ENCODE measurements at places on chromosomes 6 and 20. TPM values are rescaled to one million over a fixed set of nuclear protein-coding genes. Genes with fewer than 3 reads are reported as not detected.

Gene MTFR2
- total RNA-seq, result 14.2 TPM

Gene DSP
- 18.4 TPM for total RNA-seq

Gene SAPCD1
- not detected for total RNA-seq

Gene SLC17A3
- total RNA-seq, result 29.5 TPM

Gene RARS2
- total RNA-seq, result 29.8 TPM

Gene MEP1A
- not detected for total RNA-seq

Gene TMEM200A
- not detected for total RNA-seq

Gene BFSP1
- 37.0 TPM for total RNA-seq

- no peak for DNase-seq
These were observed 10.9 kb downstream of the DUSP15 start for GRCh38 chr20:31859266-31859997.

DNA sequence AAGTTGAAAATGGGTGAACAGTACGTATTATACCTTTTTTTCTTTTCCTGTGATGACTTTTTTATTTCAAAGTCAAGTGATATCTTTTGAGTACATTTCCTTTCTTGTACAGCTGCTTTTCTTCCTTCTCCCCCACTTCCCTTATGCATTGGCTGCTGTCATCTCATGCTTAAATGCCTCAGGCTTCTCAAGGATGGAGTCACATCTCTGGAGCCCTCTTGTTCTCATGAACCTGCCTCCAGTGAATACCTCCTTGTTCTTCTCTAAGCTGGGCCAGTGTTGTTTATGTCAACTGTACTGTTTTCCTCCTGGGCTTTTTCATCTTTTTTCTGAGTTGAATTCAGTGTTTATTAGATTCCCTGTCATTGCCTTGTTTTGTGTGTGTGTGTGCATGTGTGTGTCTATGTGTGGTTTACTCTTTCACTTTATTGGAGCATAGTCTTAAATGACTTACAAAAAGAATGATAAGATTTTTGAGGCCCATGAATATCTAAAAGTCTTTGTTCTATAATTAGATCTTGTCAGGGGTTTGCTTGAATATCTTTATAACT lies 23.6 kb downstream of the STXBP5 start:
- DNase-seq, result no peak

DNA sequence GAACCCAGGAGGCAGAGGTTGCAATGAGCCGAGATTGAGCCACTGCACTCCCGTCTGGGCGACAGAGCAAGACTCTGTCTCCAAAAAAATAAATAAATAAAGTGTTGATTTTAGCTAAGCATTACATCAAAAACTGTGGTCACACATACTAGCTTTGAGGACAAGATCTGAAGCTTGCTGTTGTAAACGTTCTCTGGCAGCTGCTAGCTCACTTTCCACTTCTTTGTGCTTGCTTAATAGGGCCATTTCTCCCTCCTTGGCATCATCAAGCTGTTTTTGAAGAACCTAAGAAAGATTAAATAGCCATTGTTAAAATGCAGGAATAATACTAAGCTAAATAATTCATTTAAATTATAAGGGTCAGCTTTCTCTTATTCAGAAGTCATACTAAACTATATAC lies 55.7 kb downstream of the FAM184A start:
- DNase-seq, result no peak

DNA sequence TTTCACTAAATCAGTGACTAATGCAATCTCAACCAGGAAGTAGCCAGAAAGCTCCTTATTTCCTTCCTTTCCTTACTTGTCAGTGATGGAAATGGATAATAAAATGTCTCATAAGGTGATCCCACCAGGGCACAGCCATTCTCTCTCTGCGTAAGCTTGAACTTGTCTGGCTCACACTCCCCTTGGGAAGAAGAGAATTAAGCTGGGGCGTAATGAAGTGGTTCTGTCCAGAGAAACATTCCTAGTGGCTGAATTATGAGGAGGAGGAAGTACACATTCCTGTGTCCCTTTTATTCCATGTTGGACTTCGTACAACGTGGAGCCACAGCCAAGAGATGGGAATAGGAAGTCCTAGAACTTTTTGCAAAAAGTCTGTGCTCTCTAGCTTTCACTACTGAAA lies 93.7 kb downstream of the MTHFD1L start:
- DNase-seq, result no peak

DNA sequence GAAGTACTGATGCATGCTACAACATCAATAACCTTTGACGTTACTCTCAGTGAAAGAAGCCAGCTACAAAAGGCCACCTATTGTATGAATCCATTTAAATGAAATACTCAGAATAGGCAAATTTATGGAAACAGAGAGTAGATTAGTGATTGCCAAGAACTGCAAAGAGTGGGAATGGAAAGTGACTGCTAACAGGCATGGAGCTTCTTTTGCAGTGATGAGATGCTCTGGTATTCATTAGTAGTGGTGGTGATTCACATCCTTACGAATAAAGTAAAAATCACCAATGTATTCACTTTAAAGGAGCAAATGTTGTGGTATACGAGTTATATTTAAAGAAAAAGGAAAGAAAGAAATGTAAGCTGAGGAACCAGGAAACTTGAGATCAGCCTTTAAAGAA lies 126.8 kb upstream of the SAMD5 start:
- DNase-seq, result no peak

DNA sequence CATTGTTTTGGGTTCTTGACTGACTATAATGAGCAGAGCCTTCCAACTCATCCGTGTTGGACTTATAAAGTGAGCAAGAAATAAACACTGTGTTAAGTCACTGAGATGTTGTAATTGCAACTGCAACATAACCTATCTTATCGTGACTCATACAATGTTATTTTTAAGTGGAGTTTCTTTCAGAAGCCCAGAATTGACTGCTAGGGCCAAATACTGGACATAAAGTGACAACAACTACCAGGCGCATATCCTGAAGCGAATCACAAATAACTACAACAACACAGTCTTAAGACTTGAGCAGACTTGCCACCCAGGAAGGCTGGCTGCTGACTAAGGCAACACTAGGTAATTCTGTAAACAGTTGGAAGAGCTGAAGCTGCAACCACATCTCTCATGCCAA lies 326.6 kb downstream of the COL12A1 start:
- DNase-seq, result no peak
